ENCODE measurements at places on chromosomes 12 and 14.

DNA sequence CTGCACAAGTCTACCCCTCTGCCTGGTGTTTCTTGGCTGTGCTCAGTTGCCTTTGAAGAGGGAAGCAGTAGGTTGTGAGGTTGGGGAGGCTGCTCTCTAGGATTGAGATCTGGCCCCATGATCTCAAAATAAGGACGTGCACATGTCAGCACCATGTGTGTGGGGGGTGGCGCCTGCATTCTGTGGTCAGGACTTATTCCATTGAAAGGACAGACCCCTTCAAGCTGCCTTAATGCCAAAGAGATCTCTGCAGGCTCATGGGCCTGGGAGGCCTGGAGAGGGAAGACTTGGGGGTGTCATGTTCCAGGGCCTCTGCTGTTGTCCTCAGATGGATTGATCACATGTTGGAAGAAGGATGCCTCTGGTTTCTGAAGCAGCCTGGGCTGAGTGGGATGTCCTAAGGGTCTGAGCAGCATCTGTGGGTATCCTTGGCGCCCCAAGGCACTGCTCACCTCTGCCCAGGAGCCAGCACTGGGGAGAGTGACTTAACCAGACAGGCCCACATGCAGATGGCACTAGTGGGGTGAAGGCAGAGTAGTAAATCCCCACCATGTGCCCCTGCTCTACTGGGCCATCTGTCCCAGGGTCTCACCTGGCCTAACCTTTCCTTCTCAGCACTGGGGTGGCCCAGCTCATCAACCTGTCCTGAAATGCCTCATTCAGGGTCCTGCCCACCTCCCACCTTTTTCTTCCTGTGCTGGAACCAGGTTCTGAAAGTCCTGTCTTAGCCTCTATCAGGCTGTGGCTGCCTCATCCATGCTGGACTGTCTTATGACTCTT is 118.9 kb downstream of the ADGRD1 start:
- DNase-seq: no peak

DNA sequence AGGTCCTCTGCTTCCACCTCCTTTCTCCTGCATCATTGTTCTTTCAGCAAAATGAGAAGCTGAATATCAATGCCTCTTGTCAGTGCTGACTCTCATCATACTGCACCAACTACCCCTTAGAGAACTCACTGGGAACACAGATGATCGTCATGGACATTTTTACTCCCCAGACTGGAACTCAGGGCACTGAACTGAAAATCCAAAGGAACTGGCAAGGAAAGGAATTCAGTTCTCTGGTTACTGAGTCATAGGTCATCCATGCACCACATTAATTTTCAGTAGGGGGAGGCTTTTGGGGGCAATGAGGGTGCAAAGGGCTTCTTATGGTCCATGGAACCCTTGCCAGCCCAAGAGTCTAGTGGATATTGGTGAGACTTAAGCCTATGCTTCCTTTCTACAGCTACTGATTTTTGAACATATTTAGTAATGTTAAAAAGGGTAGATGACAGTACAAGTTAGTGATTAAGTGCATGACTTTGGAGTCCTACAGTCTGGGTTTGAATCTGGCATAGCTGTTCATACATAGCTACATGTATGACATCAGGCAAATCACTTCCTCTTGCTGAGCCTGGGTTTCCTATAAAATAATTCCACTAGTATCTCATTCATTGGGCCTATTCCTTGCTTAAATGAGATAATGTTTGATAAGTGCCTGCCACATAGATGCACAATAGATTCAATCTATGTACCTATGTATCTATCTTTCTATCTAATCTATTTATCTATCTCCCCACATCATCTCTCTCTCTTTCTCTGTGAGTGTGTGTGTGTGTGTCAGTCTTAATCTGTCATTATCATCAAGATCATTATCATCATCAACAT is 29.2 kb downstream of the BBS10 start:
- no peak for DNase-seq

- no peak for DNase-seq
Measured at GRCh38 chr12:56377310-56377988, 14.8 kb upstream of the APOF start.

DNA sequence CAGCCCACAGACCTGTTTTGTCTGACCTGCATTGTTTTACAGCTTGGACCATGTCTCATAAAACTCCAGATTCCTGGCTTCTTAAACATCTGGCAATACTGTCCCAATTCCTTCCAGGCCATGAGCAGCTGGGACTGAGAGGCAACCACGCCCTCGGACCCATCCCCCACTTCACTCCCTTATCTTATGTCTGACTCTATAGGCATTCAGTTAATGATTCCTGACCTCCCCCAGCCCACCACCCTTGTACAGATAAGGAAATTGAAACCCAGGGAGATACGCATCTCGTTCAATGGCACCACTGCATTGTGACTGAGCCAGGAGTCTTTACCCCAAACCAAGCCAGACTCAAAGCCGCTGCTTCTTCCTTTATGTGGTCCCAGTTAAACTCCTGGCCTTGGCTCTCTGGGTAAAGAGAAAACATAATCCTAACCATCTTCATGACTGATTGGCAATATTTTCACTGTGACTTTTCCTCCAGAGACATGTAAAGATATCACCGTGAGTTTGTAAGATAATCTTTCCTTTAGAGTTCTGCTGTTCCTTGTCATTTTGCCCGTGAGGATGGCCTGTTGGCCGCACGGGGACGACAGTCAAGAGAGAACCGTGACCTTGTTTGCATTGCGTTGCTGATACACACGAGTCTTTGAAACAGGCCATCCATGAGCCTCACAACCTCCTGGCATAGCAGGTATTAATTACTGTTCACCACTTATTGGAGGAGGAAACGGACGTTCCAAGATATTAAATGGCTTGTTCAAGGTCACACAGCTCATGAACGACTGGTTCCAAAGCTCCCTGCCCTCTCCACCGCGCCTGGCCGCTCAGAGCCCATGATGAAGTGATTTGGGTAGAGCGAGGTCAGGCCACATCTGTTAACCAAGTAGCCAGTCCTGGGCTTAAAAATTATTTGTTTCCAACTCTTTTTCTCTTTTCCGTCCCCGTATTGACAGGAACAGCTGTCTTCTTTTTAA is 39.4 kb downstream of the MAP1LC3B2 start:
- DNase-seq: no peak

DNA sequence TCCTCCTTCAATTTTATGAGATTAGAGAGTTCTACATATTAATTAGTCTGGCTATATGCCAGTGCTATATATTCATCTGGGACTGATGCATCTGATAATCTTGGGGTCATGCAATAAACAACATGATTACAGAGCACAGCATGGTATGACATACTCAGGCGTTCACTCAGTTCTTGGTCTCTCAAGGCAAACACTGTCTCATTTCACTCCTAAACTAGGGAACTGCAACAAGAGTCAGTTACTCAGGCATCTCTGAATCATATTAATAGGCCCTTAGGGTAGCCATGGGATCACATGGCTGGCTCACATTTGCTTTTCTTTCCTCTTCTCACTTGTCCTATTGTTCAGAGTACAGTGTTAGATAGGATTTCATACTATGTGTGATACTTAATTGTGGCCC is 91.8 kb upstream of the TMEM260 start:
- DNase-seq: no peak

Data from NCI-H1105 (cell line).